ENCODE measurements at places on chromosomes 2 and 18. TPM values are rescaled to one million over a fixed set of nuclear protein-coding genes. Genes with fewer than 3 reads are reported as not detected.

GRCh38 chr2:162795312-162795711 lies 43.3 kb downstream of the KCNH7 start:
- no peak for DNase-seq

DNA sequence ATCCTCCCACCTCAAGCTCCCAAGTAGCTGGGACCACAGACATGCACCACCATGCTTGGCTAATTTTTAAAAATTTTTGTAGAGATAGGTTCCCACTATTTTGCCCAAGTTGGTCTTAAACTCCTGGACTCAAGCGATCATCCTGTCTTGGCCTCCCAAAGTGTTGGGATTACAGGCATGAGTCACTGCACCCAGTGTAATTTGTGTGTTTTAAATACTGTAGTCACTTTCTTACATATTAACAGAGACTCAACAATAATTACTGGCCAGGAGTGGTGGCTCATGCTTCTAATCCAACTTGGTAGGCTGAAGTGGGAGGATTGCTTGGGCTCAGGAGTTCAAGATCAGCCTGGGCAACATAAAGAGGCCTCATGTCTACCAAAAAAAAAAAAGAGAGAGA lies 293.0 kb downstream of the RDH14 start:
- DNase-seq, result no peak

DNA sequence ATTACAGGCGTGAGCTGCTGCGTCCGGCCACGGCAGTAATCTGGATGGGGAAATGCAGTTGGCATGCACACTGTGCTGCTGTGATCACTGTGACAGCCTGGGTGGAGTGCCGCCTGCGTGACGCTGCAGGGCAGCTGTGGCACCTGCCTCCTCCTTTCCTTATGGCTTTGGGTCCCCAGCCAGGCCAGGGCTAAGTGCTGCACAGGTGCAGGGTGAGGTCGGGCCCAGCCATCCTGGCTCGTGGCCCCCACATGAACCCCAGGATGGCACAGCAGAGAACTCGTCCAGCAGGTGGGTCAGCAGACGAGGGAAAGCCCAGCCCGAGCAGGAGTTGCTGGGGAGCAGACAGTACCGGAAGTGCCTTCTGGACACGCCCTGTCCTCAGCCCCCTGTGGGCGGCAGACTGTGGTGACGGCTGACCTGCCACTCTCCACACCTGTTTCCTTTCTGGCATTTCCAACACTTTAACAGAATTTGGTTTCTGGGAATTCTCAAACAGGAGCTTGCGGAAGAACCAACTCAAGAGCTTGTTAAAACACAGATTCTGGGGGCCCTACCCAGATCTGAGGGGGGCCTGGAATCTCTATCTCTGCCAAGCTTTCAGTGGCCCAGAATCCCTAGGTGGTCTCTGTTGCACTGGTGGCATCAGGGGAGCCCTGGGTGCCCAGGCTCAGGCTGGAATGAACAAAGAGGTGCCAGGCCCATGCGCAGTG lies 16.9 kb downstream of the HS1BP3 start:
- DNase-seq, result no peak

GRCh38 chr18:79917853-79918614 lies 33.4 kb downstream of the SLC66A2 start:
- no peak for DNase-seq

DNA sequence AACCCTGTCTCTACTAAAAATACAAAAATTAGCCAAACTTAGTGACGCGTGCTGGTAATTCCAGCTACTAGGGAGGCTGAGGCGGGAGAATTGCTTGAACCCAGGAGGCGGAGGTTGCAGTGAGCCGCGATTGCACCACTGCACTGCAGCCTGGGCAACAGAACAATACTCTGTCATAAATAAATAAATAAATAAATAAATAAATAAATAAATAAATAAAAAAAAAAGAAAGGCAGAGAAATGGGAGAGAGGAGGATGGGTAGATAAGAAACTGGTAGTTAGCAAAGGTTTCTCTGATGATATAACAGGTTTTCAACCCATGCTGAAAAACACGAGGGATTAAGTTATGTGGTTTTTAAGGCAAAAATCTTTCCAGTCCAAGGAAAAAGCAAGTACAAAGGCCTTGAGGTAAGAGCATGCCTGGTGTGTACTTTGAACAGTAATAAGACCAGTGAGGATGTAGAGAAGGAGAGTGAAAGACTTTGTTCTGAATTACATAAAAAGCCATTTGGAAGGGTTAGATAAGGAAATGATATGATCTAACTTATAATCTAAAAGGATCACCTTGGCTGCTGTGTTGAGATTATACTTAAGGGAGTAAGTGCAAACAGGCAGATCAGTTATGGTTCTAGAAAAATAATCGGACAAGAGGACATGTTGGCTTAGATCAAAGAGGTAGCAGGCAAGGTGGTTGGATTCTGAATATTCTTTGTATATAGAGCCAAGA lies 159.3 kb downstream of the PTH2R start:
- DNase-seq, result no peak

DNA sequence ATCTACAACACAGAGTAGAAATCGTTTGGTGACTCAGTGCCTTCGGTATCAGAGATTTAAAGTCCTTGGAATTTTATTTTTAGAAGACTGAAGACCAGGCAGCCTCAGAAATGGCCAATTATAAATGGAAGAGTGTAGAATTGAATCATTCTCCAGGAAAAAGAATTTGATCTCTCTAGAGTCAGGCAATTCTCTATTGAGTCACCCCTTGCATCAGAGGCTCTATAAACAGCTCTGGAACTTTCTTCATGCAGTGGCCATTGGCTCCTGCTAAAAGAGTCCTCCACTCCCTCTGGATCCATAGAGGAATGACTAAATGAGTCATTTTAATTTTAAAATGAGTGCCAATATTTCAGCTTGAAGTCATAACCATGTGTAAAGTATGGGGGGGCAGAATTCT lies 816.2 kb downstream of the TDRD15 start:
- no peak for DNase-seq

DNA sequence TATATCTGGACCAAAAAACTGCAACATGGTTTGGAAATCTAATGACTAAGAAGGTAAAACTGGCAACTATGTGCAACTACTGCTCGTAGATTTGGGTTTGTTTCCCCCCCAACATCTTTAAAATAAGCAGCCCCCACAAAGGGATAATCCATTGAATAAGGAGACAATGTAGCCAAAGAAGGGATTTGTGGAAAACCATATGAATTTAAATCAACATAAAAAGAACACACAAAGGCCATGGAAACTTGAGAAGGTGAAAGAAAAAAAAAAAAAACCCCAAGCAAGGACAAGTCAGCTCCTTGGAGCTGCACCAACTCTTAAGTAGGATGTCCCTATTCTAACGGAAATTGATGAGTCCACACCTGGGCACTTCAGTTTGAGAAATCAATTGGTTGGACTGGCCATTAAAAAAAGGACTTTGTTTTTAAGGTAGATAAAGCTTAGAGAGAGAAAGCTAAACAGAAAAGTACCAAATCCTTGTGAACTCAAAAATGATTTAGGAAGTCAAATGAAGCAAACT lies 53.7 kb upstream of the ST8SIA5 start:
- no peak for DNase-seq

- DNase-seq, result peak; percentile 85
These were observed at the start of gene PAIP2B for GRCh38 chr2:71226965-71227560. PAIP2B (minus strand) TSS chr2:71227103; CDS start chr2:71202589, 24,514 bp downstream.

DNA sequence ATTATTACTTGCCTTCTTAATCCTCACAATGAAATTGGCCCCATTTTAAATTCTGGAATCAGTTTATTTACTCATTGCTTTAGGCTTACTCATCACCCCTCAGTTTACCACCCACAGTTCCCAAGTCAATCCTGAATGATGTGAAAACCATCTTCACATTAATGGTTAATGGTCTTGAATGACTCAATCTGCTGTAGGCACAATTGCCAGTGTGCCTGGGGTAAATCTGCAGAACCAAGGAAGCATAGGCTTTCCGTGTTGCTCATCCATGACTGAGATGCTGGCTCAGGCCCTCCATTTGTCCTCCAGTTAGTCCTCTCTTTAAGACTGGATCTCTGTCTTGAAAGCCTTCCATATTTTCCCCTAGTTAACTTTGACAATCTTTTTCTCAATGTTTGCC lies 164.5 kb downstream of the PMAIP1 start:
- no peak for DNase-seq

DNA sequence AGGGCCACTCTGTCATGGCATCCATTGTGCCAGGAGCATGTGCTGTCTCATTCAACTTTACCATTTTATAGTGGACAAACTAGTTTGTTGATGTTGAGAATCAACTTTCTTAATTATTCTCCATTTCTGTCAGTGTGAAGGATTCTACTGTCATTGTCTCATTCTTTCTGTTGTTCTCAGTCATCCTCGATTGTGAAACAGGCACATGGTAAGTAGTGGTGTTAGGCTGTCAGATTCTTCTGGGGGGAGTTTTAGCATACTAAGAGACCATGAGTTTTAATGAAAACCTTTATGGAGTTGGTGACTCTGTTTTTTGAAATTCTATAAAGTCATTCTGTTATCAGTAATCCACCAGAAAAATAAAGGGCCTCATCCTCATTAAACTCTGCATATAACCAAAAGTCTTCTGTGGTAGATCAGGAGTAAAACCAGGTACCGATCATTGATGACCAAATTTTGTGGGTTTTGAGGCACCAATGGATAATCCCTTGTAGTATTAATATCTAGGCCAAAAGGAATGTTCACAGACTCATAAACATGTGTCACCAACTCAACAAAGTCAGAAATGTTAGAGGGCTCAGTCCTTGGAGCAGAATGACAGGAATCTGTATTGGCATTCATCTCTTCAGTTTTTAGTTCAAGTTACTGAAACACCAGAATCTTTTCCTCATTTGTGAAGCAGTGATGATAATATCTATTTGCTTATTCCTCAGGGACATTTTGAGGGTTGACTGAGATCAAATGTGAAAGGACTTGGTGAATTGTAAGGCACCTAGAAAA lies 73.2 kb downstream of the CERS6 start:
- DNase-seq, result no peak

DNA sequence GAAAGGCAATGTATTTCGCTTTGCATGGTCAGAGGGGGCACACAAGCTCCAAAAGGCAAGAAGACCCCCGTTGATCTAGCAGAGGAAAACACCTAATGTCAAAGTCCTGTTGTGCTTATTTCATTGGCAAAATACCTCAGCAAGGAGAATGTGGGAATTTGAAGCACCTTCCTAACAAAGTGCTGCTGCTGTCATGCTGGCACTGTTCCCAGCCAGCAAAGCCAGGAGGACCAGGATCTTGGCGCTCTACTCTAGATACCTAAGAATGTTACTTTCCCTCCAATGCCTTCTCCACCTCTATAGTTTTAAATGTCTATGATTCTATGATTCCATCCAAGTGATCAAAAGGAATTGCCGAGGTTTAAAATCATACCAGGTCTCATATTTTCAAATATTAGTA lies 867.9 kb upstream of the POU3F3 start:
- DNase-seq, result no peak

GRCh38 chr2:152445791-152446201 lies 110.8 kb downstream of the FMNL2 start:
- DNase-seq, result no peak

DNA sequence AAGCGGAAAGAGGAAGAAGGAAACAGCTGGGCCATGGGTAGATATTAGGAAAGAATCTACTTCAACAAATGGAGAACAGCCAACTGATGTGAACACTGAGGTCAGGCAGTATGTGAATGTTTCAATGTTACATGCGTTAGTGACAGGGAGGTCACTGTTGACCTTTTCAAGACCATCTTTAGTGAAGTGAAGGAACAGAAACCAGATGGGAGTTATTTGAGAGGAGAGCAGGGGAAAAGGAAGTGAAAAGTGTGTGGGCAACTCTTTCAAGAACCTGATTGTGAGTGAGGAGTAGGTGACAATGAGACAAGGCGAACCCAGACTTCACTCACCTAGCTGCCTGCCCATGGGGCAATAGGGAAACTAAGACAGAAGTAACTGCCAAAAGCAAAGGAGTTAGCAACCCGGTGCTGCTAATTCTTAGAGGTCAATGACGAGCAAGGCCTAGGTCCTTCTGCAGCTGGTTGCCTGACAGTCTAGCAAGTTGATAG lies 67.0 kb downstream of the SP3 start:
- no peak for DNase-seq

DNA sequence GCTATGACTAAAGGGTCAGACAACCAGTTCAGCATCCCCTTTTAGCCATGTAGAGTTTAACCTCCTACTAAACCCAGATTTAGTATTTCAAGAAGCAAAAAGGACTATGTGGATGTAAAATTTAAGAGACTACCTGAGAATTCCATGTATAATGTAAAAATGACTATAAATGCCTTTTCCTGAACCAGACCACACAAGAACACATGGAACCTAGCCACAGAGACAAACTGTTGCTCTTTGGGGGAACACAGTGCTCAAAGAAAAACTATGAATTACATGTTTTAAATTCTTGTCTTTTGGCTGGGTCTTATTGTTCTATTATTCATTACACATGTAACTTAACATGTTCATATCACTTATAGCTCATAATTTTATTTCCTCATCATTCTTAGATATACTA lies 192.8 kb downstream of the DNER start:
- no peak for DNase-seq

DNA sequence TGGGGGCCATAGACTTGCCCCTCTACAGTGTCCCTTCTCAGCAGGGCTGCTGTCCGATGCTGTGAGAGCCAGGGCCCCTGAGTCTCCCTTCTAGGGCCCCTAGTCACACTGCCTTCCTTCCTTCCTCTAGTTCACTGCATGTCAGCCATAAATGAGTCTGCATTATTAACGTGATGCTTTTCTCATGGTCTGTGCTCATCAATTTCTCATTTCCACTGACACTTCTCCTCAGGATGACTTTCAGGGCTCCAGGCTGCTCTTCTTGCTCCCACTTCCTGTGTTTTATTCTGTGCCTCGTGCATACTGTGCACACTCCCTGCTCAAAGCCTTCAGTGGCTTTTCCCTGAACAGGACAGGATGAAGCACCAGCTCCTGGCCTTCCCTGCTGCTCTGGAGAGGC lies 146.5 kb downstream of the FAM210A start:
- no peak for DNase-seq

DNA sequence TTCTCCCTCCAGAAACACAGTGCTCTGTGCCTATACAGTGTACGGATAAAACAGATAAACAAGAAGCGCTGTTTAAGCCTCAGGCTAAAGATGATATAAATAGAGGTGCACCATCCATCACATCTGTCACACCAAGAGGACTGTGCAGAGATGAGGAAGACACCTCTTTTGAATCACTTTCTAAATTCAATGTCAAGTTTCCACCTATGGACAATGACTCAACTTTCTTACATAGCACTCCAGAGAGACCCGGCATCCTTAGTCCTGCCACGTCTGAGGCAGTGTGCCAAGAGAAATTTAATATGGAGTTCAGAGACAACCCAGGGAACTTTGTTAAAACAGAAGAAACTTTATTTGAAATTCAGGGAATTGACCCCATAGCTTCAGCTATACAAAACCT lies 70.7 kb downstream of the TANK start:
- no peak for DNase-seq

- DNase-seq, result peak; percentile 18
These were observed 5.8 kb upstream of the GBX2 start for GRCh38 chr2:236173729-236174607.

Gene OR6B2
- not detected for total RNA-seq

Gene PRSS56
- under 0.01 TPM for total RNA-seq

Gene NCKAP5
- total RNA-seq, result 9.0 TPM

Gene ATOH8
- total RNA-seq, result 2.0 TPM

Gene BCL2
- 17.9 TPM for total RNA-seq

Gene FLACC1
- total RNA-seq, result 2.4 TPM

Gene FTCDNL1
- 2.0 TPM for total RNA-seq

Gene TCF4
- 616 TPM for total RNA-seq

Gene RAX
- total RNA-seq, result not detected

Gene ZNF236
- total RNA-seq, result 31.0 TPM

Data from frontal cortex (tissue), 4 donors.